NCI-H1436 (cell line): ENCODE measurements at places on chromosomes 5 and 9.

DNA sequence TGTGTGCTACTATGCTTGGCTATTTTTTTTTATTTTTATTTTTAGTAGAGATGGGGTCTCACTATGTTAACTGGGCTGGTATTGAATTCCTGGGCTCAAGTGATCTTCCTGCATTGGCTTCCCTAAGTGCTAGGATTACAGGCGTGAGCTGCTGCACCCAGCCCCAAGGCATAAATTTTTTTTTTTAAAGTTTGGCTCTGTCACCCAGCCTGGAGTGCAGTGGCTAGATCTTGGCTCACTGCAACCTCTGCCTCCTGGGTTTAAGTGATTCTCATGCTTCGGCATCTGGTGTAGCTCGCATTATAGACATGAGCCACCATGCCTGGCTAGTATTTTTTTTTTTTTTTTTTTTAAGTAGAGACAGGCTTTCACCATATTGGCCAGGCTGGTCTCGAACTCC, 70.3 kb downstream of the RAB24 start:
- DNase-seq = no peak

GRCh38 chr5:159163027-159163700, 46.2 kb downstream of the RNF145 start:
- no peak for DNase-seq

DNA sequence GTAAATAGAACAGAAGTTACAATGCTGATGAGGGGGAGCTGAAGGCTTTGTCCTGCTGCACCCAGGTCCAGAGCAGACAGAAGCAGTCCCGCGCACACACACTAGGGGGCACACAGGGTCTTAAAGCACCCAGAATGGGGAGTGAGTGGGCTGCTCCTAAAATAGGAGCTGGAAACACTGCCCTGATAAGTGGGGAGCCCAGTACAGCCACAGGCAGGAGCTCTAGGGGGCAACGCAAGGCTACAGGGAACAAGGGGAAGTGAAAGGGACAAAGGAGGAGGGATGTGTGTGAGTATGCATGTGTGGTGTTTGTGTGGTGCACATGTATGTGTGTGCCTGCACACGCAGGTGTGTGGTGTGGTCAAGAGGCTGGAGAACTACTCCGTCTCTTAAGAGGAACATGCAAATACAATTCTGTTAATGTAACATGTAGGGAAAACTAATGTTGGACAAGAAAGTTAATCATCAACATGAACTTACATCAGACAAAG, 191.5 kb downstream of the ROR2 start:
- no peak for DNase-seq

- DNase-seq = peak; percentile 96
Measured at GRCh38 chr9:93697352-93698139, 121.2 kb downstream of the PHF2 start.

- DNase-seq = no peak
Measured at GRCh38 chr5:133895979-133896845, 72.2 kb downstream of the C5orf15 start.

DNA sequence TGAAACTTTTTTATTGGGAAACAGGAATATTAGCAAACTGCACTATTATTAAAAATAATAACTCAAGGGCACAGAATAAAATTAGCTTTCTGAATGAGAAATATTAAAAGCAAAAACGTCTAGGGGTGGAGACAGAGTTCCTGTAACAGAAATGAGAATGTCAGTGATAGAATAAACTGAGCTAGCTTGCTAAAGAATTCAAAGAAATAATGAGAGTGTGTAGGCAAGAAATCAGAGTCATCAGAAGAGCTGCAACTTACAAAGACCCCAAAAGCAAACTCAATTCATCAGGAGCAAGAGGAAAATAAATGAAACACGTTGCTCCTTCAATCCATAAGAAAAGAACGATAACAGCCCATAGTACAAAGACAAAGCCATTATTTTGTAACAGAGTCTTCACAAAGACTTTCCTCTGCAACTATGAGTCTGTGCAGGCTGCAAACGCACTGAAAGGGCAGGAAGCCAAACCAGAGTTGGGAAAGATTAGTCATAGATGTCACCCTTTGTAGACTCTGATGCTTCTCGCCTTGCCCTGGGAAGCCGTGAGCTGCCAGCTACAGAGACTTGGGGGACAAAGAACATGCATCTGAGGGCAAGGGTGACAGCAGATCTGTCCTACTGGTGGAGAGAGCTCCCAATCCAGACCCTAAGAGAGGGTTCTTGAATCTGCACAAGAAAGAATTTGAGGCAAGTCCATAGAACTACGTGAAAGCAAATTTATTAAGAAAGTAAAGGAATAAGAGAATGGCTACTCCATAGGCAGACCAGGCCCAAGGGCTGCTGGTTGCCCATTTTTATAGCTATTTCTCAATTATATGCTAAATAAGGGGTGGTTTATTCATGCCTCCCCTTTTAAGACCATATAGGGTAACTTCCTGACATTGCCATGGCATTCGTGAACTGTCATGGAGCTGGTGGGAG, 40.8 kb downstream of the SHC3 start:
- DNase-seq = no peak

DNA sequence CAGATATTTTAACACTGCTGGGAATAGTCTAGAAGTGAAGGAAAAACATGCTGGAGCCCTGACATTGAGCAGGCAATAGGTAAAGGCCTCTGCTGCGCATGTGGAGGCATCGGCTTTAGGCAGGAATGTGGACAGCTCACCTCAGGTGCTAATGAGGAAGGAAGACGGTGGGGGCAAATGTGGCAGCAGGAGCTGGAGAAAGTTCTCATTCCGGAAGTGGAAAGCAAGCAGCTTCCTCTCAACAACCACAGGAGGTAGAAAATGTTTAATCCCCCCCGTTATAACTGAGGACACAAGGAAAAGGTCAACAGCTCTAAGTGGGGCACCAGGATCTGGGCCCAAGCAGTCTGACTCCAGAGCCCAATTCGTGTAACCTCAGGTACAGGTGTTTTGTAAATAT, 7.6 kb upstream of the RPS14 start:
- DNase-seq = no peak

- peak; percentile 36 for DNase-seq
Measured at GRCh38 chr9:98807070-98807813, at the start of gene GALNT12. Gene GALNT12 (plus strand): TSS chr9:98807670. CDS start chr9:98807699, 29 bp downstream.

DNA sequence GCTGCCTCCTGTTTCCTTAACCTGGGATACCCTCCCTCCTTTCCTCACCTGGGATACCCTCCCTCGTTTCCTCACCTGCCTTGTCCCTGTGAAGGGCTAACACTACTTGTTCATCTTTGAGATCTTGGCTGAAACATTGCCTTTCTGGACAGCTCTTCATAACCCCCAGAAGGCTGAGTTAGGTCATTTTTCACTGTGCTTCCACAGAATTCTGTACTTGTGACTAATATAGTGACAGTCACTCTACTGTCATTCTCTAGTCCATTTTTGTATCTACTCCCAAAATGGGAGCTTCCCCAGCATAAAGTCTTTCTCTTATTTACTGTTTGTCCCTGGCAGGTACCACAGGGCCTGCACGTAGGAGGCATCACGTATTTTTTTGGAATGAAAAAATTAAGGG, 21.5 kb upstream of the DAB2 start:
- DNase-seq = no peak

DNA sequence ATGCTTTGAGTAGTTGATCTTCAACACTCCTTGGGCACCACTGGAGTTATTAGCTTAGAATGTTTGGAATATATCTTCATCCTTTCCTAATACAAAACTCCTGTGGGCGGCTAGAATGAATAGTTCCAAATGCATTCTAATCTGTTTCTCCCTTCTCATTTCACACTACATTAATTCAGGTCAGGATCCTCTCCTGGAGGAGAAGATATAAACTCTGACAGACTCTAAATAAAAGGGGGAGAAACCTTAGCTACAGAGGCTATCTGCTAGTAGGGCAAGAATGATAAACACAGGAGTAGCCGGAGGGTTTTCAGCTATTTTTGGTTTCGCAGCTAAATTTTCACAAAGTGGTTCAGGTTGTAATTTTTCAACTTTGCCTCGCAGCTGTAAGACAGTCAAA, 45.2 kb upstream of the FAM240B start:
- DNase-seq = no peak

DNA sequence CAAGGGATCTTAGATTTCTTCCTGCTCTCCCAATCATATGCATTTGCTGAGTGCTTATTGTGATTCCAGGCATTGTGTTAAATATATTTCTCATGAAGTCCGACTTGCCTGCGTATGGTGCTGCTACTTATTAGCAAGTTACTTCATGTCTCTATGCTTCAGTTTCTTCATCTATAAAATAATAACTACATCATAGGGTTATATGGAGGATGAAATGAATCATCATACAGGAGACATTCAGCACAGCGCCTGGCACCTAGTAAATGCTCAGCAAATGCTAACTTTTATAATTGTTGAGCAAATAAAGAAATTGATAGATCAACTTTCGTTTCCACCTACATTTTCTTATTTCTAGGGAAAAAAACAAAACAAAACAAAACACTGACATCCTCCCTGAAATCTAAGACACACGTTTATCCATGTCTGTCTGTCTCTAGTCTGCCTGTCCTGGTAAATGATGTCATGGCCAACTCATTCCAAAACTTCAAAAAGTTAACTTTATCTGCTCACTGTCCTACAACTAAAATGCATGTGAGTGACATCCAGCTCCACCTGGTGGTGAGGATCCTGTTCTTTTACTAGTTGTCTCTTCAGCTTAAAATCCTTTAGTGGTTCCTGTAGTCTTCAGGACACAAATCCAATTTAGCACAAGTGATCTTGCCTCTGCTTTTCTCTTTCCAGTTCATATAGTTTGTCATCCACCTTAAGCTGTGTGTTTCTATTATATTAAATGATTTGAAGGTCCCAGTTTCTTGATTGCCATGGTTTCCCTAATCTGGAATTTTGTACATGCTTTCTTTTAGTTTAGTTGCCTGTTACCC, 27.7 kb downstream of the PPP3R2 start:
- no peak for DNase-seq

DNA sequence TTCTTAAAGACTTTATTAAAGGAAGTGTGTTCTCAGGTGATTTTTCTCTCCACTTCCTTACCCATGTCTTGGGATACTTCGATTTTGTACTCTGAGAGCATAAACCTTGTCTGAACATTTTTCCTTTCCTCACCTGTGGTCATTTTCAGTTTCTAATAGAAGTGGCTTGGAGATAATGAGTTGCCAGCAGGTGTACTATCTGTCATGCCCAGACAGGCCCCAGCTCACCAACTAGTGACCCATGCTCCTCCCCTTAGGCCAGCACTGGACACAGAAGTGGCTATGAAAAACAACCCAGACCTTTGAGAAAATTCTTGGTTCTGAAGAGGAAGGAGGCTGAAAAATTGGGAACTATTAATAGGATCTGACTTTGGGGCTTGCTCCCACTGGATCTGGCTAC, 49.2 kb upstream of the SMIM32 start:
- DNase-seq = no peak

DNA sequence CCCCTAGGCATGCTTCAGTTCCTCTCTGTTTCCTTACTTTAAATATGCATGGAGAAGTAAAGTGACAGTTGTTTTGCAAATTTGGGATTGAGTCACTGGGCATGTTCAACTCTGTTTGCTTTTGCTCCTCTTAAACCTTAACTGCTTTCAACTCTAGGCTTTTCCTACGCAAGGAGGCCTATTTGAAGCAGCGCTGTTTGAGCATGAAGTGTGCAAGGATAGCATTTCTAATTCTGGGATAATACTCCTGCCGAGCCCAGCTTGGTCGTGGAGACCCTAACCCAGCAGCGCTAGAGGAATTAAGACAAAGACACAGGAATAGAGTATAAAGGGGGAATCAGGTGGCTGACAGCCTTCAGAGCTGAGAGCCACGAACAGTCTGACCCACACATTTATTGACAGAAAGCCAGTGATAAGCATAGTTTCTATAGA, 803.4 kb upstream of the CDH10 start:
- DNase-seq = no peak

DNA sequence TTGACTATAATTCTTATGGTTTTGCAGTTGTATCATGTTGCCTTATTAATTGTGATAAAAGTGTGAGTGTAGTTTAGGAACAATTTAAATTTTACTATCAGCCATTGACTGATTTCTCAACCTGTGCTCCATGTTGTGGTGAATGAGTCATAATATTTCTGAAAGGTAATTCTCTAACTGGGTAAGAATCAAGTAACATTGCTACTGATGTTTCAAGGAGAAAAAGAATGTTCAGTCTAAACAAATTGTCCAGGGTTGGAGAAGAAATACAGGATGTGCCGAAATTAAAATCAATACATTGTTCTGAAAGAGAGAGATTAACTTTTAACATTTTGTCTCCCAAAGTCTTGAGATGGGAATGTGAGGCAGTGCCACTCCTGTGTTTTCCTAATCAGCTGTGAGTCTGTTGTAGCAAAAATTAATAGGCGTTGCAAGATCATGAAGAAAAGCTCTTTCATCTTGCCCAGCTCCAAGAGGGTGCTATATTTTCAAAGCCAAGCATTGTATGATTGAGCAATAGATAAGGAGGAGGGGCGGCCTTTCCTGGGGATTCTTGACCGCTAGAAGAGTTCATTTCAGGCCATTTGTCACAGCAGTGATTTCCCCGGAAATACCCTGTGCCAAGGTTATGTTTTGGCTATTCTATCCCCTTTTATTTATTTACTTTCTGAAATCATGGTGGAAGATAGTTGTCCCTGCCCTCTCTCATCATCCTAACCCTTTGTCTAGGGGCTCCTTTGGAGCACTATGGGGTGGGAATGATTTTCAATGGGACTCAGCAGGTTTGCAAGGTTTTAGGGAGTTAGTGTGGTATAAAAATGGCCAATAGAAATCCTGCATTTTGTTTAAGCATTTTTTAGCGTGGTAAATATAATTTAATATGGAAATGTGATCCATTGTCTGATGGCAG, 151.6 kb downstream of the FOCAD start:
- DNase-seq = no peak

- DNase-seq = no peak
Measured at GRCh38 chr5:59038798-59039295, 456.0 kb downstream of the RAB3C start.

- DNase-seq = peak; percentile 39
Measured at GRCh38 chr9:23492126-23493002, 333.7 kb downstream of the ELAVL2 start.

GRCh38 chr9:134611046-134611445, 30.6 kb upstream of the COL5A1 start:
- no peak for DNase-seq

DNA sequence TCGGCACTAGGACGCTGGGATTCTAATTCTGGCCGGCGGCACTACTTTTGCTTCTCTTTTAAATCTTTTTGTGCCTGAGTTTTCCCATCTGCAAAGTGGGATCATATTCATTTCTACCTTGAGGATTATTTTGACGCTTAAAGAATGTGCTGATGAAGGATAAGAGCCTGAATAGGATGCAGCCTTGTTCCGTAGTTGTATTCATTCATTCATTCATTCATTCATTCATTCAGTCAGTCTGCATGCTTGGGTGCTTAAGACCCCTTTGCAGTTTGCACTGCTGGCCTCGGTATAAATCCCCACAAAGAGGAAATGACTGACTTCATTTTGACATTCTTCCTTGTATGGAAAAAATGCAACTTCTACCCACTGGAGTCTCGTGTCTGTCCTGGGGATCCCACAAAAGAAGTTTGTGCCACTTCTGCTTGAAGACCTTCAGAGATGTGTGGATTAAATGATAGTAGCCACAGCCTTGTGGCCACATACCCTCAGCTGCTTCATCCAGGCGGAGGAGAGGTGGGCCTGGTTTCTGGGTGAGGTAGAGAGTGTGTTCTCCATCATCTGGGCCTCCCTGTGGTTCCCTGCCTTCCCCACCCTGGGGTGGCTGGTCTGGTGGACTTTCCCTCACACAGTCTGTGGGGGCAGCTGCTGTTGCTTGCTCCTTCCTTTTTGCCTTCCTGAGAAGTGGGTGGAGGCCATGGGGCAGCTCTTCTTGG, 62.6 kb downstream of the PPARGC1B start:
- DNase-seq = no peak

GRCh38 chr5:76585783-76586217, 37.4 kb downstream of the F2RL2 start:
- no peak for DNase-seq

- DNase-seq = peak; percentile 29
Measured at GRCh38 chr9:125904155-125904851, 157.1 kb downstream of the PBX3 start.

- no peak for DNase-seq
Measured at GRCh38 chr5:31981361-31981945, 192.7 kb downstream of the GOLPH3 start.
